Naive thymus-derived CD8-positive, alpha-beta T cell (primary cell): ENCODE measurements at places on chromosomes 11 and 22. TPM values are rescaled to one million over a fixed set of nuclear protein-coding genes. Genes with fewer than 3 reads are reported as not detected.

TRPC6 gene
- not detected for total RNA-seq

DNA sequence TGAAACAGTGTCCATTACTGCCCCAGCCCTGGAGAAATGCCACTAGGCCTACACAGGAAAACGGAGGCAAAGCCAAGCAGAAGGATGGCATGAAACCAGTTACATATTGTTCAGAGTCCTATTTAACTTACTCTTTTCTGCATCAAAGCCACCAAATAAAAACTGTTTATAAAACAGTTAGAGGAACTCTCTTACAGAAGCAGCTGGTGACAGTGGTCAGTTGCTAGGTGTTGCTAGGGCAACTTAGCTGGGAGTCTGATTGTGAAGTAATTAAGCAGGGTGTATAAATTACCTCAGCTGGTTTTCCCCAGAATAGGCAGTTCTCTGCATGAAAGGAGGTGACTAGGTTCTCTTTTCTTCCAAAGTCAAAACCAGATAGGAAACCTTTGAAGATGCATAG is 115.6 kb upstream of the ZBED5 start:
- H3K4me1 ChIP-seq = no peaks in the 10 kb centered on the region
- no peaks in the 10 kb centered on the region for H3K36me3 ChIP-seq
- DNase-seq = no peak
- peak overlapping the region; percentile 2 for H3K27ac ChIP-seq
- H3K27me3 ChIP-seq = peaks cover 3% of the 10 kb centered on the region

CBLIF gene
- total RNA-seq = not detected

DNA sequence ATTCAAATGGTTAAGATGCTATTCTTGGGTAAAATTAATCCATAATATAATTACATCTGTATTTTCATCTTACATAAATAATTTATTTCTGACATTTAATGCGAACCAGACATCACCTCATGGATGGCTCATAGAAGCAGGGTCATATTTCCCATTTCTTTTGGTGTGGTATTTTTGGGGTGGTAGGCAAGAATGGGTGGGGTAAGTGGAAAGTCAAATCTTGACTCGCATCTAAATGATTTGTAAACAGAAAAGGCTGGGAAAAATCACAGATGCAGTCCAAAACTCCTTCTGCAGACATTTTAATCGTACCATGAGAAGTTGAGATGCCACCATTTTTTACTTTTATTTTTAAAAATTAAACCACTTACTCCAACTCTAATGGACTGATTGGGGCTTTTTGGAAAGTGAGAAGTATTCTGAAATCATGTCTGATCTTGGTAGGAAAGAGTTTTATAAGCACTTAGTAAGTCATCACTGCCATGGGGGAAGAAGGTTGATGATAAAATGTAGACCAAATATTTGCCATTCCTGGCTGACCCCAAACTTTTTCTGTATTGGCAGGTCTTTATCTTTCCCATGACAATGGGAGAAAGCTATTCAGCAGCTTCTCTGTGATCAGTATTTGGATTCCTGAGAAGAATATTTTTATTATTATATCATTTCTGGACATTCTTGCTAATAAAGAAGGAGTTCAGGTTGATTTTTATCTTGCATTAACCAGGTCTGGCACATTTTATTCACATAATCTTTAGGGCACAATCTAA is 47.2 kb upstream of the BLID start:
- no peak overlapping the region for H3K27ac ChIP-seq
- H3K4me3 ChIP-seq = no peak overlapping the region
- no peaks in the 10 kb centered on the region for H3K36me3 ChIP-seq
- no peaks in the 10 kb centered on the region for H3K4me1 ChIP-seq
- H3K27me3 ChIP-seq = peaks cover 7% of the 10 kb centered on the region

- peak overlapping the region; percentile 93 for H3K27ac ChIP-seq
- peaks cover 77% of the 10 kb centered on the region for H3K36me3 ChIP-seq
- H3K4me1 ChIP-seq = peaks cover 60% of the 10 kb centered on the region
- H3K4me3 ChIP-seq = peak overlapping the region; percentile 90
- no peak for DNase-seq
- H3K27me3 ChIP-seq = no peaks in the 10 kb centered on the region
Observed at GRCh38 chr22:30969532-30970355, 679 bp downstream of the TUG1 start.

PRAME gene
- total RNA-seq = not detected

ELMOD1 gene
- total RNA-seq = not detected

DNA sequence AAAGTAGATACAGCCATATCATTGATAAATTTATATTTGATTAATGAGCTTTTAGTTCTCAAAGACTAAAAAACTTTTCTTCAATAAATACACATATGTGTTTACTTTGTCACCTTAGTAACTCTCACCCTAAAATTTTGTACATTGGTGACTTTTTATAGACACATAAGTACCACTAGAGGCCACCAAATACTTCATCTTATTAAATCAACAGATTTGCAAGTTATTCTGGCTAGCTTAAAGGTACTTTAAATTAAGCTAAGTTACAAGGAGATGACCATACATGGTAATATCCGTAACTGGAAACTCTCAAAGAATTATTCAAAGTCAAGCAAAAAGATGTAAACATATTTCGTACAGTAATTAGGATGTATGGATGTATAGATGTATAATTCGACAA is 112.2 kb downstream of the SBF2 start:
- no peak for DNase-seq
- peaks cover 3% of the 10 kb centered on the region for H3K36me3 ChIP-seq
- H3K27me3 ChIP-seq = no peaks in the 10 kb centered on the region
- H3K4me1 ChIP-seq = no peaks in the 10 kb centered on the region

GRCh38 chr11:86091086-86091485 is 22.2 kb upstream of the PICALM start:
- no peak overlapping the region for H3K4me3 ChIP-seq
- no peaks in the 10 kb centered on the region for H3K36me3 ChIP-seq
- H3K27ac ChIP-seq = no peak overlapping the region
- no peaks in the 10 kb centered on the region for H3K4me1 ChIP-seq
- no peak for DNase-seq

GRCh38 chr11:47329987-47330931 is 22.2 kb downstream of the MYBPC3 start:
- H3K27me3 ChIP-seq = no peaks in the 10 kb centered on the region
- H3K27ac ChIP-seq = peak overlapping the region; percentile 48

DNA sequence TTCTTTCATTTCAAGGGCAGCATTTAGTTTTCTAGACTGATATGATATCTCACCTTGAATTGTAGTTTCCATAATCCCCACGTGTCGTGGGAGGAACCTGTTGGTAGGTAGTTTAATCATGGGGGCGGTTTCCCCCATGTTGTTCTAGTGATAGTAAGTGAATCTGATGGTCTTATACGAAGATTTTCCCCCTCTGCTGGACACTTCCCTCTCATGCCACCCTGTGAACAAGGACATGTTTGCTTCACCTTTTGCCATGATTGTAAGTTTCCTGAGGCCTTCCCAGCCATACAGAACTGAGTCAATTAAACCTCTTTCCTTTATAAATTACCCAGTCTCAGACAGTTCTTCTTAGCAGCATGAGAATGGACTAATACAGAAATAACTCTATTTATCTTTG is 851.1 kb upstream of the FAT3 start:
- H3K27me3 ChIP-seq = no peaks in the 10 kb centered on the region
- no peak for DNase-seq
- H3K27ac ChIP-seq = no peak overlapping the region
- no peak overlapping the region for H3K4me3 ChIP-seq
- no peaks in the 10 kb centered on the region for H3K36me3 ChIP-seq

DNA sequence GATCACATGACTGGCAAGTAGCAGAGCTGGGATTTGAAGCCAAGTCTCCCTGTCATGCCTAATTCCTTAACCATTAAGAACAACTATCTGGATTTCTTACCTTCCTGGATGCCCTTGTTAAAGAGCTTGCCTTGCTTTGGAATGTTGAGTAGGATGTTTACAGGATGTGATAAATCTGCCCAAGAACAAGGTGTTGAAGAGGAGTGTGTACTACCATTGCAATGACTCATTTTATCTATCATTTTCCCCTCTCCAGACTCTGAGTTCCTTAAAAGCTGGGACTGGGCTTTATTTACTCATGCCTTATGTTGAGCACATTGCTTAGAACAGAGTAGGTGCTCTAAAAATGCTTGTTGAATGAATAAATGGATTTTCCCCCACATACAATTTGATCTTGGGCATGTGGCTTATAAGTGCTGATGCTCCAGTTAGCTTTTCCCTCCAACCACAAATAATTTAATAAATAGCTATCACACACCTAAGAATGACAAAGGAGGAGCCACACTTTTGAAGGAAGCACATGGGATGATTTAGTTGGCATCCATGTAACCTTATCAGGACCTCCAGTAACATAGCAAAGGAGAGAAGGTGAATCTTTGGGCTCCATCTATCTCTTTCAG is 268.6 kb upstream of the SESN3 start:
- H3K4me1 ChIP-seq = no peaks in the 10 kb centered on the region
- H3K36me3 ChIP-seq = no peaks in the 10 kb centered on the region
- H3K27ac ChIP-seq = no peak overlapping the region

GRCh38 chr11:123330948-123331347 is 99.1 kb upstream of the GRAMD1B start:
- no peak overlapping the region for H3K4me3 ChIP-seq
- H3K4me1 ChIP-seq = no peaks in the 10 kb centered on the region
- H3K27ac ChIP-seq = no peak overlapping the region
- no peaks in the 10 kb centered on the region for H3K36me3 ChIP-seq
- H3K27me3 ChIP-seq = no peaks in the 10 kb centered on the region

XRCC6 gene
- total RNA-seq = 182 TPM

DNA sequence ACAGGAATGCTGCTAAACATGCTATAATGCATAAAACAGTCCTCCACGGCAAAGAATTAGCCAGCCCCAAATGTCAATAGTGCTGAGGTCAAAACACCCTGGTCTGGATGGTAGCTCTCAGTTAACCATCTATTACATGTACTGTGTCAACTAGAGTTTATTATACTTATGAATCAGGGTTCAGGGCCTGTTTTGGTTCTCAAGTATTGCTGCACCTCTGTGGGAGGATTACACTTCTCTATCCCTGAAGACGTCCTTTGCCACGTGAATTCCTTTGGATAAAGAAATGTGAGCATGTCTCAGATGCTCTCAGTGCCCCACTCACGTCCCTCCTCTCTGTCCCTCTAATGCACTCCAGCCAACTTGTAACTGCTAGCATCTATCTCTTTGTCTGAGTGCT is 53.4 kb downstream of the SLC1A2 start:
- no peak overlapping the region for H3K27ac ChIP-seq
- peaks cover 2% of the 10 kb centered on the region for H3K27me3 ChIP-seq
- peaks cover 3% of the 10 kb centered on the region for H3K4me1 ChIP-seq
- H3K36me3 ChIP-seq = no peaks in the 10 kb centered on the region
- DNase-seq = no peak
- no peak overlapping the region for H3K4me3 ChIP-seq

- no peaks in the 10 kb centered on the region for H3K4me1 ChIP-seq
- no peak for DNase-seq
- H3K27ac ChIP-seq = no peak overlapping the region
- no peak overlapping the region for H3K4me3 ChIP-seq
Observed at GRCh38 chr11:57203359-57203758, 21.6 kb downstream of the LRRC55 start.

OR6A2 gene
- not detected for total RNA-seq

OVCH2 gene
- total RNA-seq = not detected

- H3K36me3 ChIP-seq = no peaks in the 10 kb centered on the region
- peaks cover 1% of the 10 kb centered on the region for H3K27me3 ChIP-seq
- peak overlapping the region; percentile 22 for H3K4me3 ChIP-seq
- peak; percentile 25 for DNase-seq
Observed at GRCh38 chr11:118295815-118296454, 8.6 kb upstream of the CD3E start.

A4GALT gene
- total RNA-seq = not detected

MLC1 gene
- 0.16 TPM for total RNA-seq

TXNRD2 gene
- total RNA-seq = 33.8 TPM

- peak overlapping the region; percentile 97 for H3K27ac ChIP-seq
- H3K4me3 ChIP-seq = peak overlapping the region; percentile 87
- DNase-seq = peak; percentile 81
- H3K4me1 ChIP-seq = peaks cover 62% of the 10 kb centered on the region
- no peaks in the 10 kb centered on the region for H3K36me3 ChIP-seq
- no peaks in the 10 kb centered on the region for H3K27me3 ChIP-seq
Observed at GRCh38 chr11:71452199-71453036, 585 bp upstream of the NADSYN1 start.

- H3K27ac ChIP-seq = no peak overlapping the region
- no peak for DNase-seq
- H3K4me1 ChIP-seq = peaks cover 27% of the 10 kb centered on the region
- peaks cover 17% of the 10 kb centered on the region for H3K27me3 ChIP-seq
- peak overlapping the region; percentile 4 for H3K4me3 ChIP-seq
- H3K36me3 ChIP-seq = peaks cover 4% of the 10 kb centered on the region
Observed at GRCh38 chr11:67581469-67581868, 2.1 kb upstream of the GSTP1 start.
